GM23338 (cell line): ENCODE measurements at places on chromosomes 11 and 22. TPM values are rescaled to one million over a fixed set of nuclear protein-coding genes. Genes with fewer than 3 reads are reported as not detected.

TYR gene
- total RNA-seq = not detected in 2 replicates

PPP6R3 gene
- total RNA-seq = 220 and 268 TPM in 2 replicates

MB gene
- total RNA-seq = not detected in 2 replicates

CEND1 gene
- 3.1 and 5.5 TPM in 2 replicates for total RNA-seq

DRD4 gene
- 0.27 and 1.0 TPM in 2 replicates for total RNA-seq

DDI1 gene
- not detected in 2 replicates for total RNA-seq

CASP1 gene
- total RNA-seq = 0.10 TPM in 1 of 2 replicates, not detected in the other

P2RY6 gene
- total RNA-seq = not detected in 2 replicates

ANKK1 gene
- total RNA-seq = 0.14 TPM in 1 of 2 replicates, not detected in the other

GRCh38 chr11:78419327-78419726 lies 1.7 kb upstream of the GAB2 start:
- H3K36me3 ChIP-seq = no peaks in the 10 kb centered on the region
- peak overlapping the region; percentile 80 for H3K4me3 ChIP-seq
- H3K27me3 ChIP-seq = peaks cover 20% of the 10 kb centered on the region
- H3K27ac ChIP-seq = no peak overlapping the region

DNA sequence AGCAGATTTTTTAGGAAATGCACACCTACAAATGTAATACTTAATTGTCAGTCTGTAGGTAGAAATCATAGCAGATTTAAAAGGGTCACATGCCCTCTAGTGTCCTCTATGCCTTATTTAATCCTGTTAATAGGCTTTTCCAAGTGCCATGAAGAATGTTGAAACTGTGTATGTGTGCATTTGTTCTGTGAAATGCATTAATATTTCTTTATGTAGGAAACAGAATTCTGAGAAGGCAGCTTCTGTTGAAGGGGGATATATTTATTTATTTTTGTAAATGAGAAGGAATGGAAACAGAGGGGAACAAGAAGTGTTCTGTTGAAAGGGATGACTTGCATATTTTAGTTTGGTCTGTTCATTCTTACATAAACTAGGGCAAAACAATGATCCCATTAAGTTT lies 51.0 kb downstream of the SVIP start:
- no peaks in the 10 kb centered on the region for H3K36me3 ChIP-seq
- H3K4me3 ChIP-seq = no peak overlapping the region
- DNase-seq = peak; percentile 18

DNA sequence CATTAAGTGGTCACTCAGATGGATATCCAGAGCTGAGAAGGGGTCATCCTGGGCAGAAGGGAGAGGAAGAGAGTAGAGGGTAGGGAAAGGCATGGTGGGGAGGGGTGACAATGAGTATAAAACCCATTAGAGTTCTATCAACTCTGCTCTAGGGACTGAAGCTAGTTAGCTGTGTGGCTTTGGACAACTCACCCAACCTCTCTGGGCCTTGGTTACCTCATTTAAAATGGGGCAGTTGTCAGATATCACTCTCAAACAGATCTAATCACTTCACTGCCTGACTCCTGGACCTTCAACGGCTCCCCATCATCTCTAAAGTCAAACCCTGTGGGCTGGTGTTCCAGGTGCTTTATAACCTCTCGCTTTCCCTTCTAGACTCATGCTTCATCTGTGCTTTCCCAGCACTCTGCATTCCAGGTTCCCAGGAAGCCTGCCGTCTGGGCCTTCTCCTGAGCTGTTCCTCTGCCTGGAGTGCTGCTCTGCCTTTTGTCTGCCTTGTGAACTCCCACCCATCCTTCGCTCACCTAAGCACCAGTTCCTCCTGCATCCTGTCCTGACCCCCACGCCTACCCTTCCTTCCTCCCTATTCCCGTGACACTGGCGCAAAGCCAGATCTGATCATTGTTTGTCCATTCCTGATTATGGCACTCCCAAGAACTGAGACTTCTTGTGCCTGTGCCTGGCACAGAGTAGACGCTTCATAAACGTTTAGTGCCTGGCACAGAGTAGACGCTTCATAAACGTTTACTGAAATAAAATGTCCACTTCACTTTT lies 22.3 kb upstream of the KCNJ11 start:
- H3K4me1 ChIP-seq = no peaks in the 10 kb centered on the region
- H3K36me3 ChIP-seq = no peaks in the 10 kb centered on the region
- no peak overlapping the region for H3K4me3 ChIP-seq
- no peak overlapping the region for H3K27ac ChIP-seq
- H3K27me3 ChIP-seq = no peaks in the 10 kb centered on the region

DNA sequence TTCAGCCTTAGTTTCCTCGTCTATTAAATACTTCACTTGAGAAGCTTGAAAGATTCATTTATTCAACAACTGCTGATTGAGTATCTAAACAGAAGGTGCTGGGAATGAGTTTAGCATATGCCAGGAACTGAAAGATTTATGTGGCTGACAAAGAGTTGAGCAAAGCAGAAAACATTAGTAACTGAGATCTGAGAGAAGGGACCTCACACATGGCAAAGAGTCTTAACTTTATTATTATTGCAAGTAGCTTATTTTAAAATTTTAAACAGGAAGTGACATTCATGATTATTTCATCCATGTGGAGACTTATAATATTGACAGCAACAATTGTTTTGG lies 133.6 kb downstream of the CASP12 start:
- no peaks in the 10 kb centered on the region for H3K36me3 ChIP-seq
- H3K4me3 ChIP-seq = no peak overlapping the region
- peaks cover 24% of the 10 kb centered on the region; the same call in 1 of the 2 replicates for H3K4me1 ChIP-seq
- no peak for DNase-seq

GRCh38 chr11:33027233-33027632 lies 11.6 kb downstream of the DEPDC7 start:
- no peak overlapping the region for H3K4me3 ChIP-seq
- H3K27ac ChIP-seq = no peak overlapping the region
- H3K27me3 ChIP-seq = no peaks in the 10 kb centered on the region

DNA sequence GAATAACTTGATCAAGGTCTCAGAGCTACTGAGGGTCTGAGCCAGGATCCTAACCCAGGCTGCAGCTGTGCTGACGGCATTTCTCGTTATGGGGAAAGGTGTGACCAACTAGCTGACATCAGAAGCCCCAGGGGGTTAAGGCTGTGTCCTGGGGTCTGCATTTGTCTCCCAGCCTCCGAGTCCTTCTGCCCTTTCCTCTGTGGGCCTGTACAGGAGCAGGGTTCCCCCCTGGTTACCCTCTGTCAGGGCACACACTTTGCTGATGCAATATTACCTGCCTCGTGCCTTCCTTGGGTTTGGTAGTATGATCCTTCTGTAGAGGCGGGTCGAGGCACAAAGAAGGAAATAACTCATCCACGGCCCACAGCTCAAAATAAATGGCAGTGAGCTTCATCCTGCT lies 183.0 kb downstream of the TBC1D22A start:
- peaks cover 10% of the 10 kb centered on the region for H3K4me1 ChIP-seq
- no peak for DNase-seq
- no peak overlapping the region for H3K27ac ChIP-seq
- H3K36me3 ChIP-seq = no peaks in the 10 kb centered on the region; the same call in 1 of the 2 replicates
- no peaks in the 10 kb centered on the region for H3K27me3 ChIP-seq
- H3K4me3 ChIP-seq = no peak overlapping the region

DNA sequence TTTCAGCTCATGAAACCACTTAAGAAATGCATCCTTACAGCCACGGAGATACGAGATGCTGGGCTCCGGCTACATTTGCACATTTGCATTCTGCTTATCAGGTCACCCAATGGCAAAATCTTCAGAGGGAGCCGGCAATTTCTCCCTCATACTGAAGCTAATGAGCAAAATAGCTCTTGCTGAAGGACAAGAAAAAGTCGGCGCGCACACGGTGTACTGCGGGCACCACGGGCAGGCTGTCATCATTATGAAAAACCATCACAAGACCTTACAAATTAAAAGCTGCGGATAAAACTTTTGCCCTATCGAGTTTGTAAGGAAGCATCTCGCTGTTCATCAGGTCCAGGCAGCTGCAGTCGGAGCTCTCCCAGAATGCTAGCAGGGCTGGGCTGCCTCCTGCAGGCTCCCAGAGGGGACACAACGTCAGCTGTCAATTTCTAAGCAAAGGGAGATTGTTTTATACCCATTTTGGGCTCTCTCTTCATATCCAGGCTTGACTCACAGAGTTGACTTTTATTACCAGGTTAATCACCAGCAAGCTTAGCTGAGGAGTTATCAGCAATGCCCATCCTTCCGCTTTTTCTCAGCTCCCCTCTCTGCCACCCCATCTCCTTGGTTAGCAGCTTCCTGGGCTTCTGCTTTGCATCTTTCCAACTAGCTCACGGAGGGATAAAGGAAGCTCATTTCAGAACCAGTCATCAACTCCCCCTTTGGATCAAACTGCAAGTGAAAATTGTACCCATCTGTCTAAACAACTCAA lies 375.1 kb downstream of the OPCML start:
- H3K36me3 ChIP-seq = no peaks in the 10 kb centered on the region
- peaks cover 8% of the 10 kb centered on the region; the same call in 1 of the 2 replicates for H3K4me1 ChIP-seq
- H3K27ac ChIP-seq = no peak overlapping the region
- DNase-seq = peak; percentile 80

DNA sequence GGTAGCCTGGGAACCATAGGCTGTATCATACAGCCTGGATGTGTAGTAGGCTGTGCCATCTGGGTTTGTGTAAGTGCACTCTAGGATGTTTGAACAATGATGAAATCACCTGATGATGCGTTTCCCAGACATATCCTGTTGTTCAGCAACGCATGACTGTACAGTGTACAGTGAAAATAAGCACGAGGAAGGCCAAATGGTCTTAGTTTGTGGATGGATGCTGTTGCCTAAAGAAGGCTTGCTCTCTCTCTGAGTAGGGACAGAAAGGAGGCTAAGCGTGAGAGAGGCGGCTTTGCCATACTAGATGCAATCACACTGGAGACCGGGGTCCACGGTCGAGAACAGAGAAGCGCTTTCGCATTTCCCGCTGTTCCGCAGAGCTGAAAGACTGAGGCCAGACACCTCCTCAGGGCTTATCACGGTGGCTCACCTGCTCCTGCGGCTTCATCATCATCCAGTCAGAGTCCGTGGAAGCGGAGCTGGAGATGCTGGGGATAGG lies 27.6 kb upstream of the APLP2 start:
- H3K36me3 ChIP-seq = no peaks in the 10 kb centered on the region; the same call in 1 of the 2 replicates
- peaks cover 7% of the 10 kb centered on the region; the same call in 1 of the 2 replicates for H3K4me1 ChIP-seq
- H3K27me3 ChIP-seq = no peaks in the 10 kb centered on the region
- H3K4me3 ChIP-seq = no peak overlapping the region

DNA sequence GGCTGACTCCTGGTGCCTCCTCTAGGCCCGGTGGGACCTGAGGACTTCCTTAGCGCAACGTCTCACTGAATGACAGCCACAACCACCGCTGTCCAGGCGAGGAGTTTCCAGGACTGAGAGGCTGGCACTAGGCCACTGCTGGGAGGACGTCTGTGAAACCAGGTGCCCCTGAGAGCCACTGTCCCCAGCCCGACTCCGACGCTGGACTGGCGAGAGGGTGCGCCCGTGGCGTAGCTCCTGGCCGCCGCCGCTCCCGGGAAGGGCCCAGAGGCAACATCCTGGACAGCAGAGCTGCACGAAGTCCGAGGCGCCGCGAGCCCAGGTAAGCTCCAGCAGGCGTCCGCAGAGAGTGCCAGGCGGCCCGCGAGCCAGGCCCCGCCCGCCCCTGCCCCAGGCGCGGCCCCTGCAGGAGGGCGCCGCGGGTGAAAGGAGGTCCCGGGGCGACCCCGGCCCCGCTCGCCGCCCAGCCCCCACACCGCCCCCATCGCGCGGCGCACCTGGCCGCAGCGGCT lies 525 bp downstream of the DGCR2 start:
- peak overlapping the region; percentile 96 for H3K4me3 ChIP-seq
- peak overlapping the region; percentile 88 for H3K27ac ChIP-seq
- peak; percentile 70 for DNase-seq
- H3K27me3 ChIP-seq = no peaks in the 10 kb centered on the region
- peaks cover 16% of the 10 kb centered on the region for H3K4me1 ChIP-seq
- no peaks in the 10 kb centered on the region for H3K36me3 ChIP-seq

DNA sequence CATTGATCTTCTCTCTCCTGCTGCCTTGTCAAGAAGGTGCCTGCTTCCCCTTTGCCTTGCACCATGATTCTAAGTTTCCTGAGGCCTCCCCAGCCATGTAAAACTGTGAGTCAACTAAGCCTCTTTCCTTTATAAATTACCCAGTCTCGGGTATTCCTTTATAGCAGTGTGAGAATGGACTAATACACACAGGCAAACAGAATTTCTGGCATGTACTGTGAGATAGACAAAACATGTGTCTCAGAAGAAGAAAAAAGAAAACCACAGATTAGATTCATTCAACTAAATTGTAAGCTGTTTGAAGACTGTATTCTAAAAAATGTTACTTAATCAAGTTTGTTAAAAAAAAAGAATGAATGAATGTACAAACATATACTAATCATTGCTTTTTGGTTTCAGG lies 1.5 kb upstream of the MMP20 start:
- no peaks in the 10 kb centered on the region for H3K4me1 ChIP-seq

DNA sequence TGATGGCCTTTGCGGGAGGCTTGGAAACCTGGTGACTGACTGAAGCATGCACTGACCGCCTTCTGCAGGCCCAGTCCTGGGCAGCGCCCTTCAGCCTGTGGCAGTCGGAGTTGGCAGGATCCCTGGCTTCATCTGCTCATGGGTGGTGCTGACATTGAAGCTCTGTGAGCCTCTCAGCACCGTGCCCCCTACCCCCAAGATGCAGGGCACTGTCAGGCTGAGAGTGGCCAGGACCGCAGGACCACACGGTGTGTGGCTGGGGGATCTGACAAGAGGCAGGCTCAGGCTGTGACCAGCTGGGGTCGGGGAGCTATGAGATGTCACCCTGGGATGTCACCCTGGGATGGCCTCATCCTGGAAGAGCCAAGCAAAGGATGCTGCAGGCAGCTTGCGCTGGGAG lies 32.7 kb downstream of the TBC1D22A start:
- no peaks in the 10 kb centered on the region for H3K27me3 ChIP-seq
- no peak overlapping the region for H3K27ac ChIP-seq
- H3K4me3 ChIP-seq = no peak overlapping the region

DNA sequence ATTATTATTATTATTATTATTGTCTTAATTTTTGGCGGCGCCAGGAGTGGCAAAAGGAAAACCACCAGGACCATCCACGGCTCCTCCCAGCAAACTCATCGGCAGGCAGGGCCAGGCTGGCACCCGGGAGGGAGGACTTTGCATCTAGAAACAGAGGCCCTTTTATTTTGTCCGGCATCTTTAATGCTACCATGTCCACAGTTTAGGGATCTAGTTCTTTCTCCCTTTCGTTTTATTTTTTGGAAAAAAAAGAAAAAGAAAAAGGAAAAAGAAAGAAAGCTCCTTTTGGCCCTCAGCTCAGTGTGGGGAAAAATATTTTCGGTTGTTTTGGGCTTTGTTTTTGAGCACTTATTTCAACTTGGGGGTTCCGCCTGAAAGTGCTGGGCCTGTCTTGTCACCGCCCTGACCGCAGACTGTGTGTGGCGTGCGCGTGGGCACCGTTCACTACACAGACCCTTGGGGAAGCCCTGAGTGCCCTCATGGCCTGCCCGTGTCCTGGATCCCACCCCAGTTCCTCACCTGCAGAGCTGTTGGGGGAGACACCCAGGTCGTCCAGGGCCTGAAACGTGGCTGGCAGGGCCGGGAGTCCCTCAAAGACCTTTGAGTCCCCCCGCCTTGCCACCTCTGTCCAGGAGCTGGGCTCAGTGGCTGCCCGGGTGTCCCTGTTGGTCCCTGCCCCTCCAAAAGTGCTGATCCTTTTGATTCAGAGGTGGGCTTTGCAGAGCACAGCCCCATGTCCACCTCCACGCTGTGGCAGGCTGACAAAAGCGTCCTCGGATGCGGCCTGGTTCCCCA lies 69.1 kb upstream of the PPARA start:
- H3K27ac ChIP-seq = peak overlapping the region; percentile 63; the same call in 1 of the 2 replicates
- peaks cover 27% of the 10 kb centered on the region for H3K4me1 ChIP-seq
- no peaks in the 10 kb centered on the region for H3K27me3 ChIP-seq
- no peaks in the 10 kb centered on the region for H3K36me3 ChIP-seq
- H3K4me3 ChIP-seq = no peak overlapping the region

GRCh38 chr11:32307471-32307870 lies 127.9 kb downstream of the WT1 start:
- H3K4me1 ChIP-seq = no peaks in the 10 kb centered on the region
- no peak for DNase-seq
- no peaks in the 10 kb centered on the region for H3K36me3 ChIP-seq
- H3K4me3 ChIP-seq = no peak overlapping the region
